Stimulated activated CD8-positive, alpha-beta memory T cell treated with anti-CD3 and anti-CD28 coated beads, Interleukin-7, amount 100 ng/mL, for 1 hour (primary cell): ENCODE measurements at places on chromosomes 13 and 19.

DNA sequence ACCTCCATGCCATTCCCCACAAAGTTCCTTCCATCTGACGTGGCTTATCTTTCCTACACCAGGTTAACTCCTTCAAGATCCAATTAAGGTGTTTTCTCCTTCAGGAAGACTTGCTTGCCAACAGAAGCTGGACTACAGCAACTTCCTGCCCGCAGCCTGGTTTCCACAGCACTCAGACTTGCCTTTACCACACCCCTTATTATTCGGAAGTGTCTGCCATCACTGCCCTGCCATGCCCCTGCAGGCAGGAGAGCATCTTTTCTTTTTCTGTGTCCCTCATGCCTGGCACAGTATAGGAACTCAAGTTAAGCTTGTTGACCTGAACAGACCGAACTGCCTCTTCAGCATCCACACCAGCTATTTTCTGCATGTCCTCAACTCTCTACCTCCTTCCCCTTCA is 168.0 kb downstream of the FOXO1 start:
- DNase-seq, result no peak

DNA sequence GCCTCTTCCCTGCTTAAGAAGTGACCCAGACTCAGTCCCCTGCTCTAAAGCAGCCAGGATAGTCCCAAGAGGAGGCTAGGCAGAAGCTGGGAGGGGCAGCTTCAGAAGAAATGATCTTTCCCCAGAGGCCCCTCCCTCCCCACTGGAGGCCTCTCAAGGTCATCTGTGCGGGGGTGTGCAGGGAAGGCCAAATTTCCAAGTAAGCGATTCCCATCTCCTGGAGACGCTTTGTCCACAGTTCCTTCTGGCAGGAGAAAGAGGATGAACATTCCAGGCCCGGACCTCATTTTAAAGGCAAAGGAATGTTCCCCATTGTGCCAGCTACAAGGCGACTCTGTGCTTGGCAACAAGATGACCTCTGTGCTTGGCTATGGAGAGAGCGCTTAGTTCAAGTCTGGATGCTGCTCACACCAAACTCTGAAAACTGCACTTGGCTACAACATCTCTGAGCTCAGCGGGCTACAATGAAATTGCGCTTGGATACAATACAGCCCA is 23.5 kb downstream of the COL5A3 start:
- DNase-seq, result no peak

GRCh38 chr13:32039056-32039455 is 7.5 kb downstream of the FRY start:
- no peak for DNase-seq

- no peak for DNase-seq
Measured at GRCh38 chr13:51632591-51633362, 48.5 kb downstream of the WDFY2 start.

- DNase-seq, result no peak
Measured at GRCh38 chr13:55653497-55653896, 1487.2 kb upstream of the PRR20A start.
